LNCaP clone FGC (cell line): ENCODE measurements at places on chromosomes 6 and 20.
A peak's percentile ranks its signal among the peaks of the same experiment; 100 is the strongest.

GRCh38 chr6:34657307-34657978 is 39.1 kb downstream of the ILRUN start:
- DNase-seq, result peak; percentile 61

DNA sequence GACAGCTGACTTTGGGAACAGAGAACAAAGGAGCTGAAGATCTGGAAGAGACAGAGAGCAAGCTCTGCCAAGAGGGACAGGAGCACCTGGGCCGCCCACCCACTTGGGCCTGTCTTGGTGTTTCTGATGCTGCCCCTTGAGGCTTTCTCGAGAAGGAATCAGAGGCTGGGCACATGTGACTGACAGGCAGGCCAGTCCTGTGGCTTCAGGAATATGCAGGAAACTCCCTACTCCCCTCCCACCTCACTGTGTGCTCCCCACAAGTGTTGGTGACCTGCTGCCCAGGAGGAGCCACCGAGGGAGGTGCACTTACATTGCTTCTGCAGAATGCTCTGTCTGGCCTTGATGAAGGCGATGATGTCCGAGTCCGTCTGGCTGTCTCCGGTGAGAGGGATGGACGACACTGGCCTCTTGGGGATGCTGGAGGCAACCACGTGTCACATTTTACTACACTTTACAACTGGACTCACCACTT is 20.9 kb upstream of the KCNK16 start:
- DNase-seq, result no peak

- DNase-seq, result no peak
These were observed 189.2 kb downstream of the FOXC1 start for GRCh38 chr6:1798965-1799325.

DNA sequence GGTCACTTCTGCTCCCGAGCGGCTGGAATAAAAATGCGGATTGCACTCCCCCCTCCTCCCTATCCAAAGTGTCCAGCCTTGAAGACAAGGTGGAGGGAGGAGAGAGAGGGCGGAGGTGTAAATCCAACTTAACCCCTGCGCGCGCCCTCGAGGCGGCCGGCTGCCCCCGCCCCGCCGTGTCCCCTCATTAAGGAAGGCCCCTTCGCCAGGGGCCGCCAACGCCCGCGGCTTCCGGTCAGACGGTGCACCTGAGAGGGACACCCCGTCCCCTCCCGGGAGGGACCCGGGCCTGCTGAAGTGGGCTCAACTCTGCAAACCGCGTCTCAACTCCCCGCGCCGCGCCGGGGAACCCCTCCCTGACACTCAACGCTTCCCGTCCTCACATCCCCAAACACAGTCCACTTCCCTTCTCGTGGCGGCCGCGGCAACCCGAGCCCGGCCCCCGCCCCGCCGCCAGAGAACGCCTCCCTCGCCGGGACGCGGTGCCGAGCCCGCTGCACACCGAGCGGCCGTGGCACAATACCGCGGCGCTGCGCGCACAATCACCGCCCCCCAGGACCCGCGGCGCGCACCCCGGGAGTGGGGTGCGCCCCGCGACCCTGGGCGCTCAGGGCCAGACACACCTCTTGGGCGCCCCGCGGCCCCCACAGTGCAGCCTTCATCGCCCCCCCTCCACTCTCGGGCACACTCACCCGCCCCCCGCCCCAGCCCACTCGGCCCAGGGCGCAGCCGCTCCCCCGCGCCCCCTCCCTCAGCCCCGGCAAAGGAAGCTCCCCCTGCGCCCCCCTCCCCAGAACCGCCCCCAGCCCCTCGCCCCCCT is 102.5 kb downstream of the NOL4L start:
- DNase-seq, result no peak

GRCh38 chr20:35978041-35978513 is 9.7 kb downstream of the CNBD2 start:
- DNase-seq, result no peak

DNA sequence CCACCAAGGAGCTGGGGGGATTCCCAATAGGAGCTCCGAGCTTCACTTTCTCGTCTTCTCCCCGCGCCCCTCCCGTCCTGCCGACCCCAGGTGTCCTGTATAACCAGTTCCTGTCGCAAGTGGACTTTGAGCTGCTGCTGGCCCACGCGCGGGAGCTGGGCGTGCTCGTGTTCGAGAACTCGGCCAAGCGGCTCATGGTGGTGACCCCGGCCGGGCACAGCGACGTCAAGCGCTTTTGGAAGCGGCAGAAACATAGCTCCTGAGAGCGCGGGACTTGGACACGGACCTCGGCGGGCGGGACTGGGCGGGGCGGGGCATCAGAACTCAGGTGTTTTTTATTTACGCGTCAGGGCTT is 340 bp upstream of the VARS2 start:
- DNase-seq, result no peak

- no peak for DNase-seq
These were observed 8.6 kb downstream of the MAP3K5 start for GRCh38 chr6:136783495-136784270.
